ENCODE measurements at places on chromosomes 5 and 9. TPM values are rescaled to one million over a fixed set of nuclear protein-coding genes. Genes with fewer than 3 reads are reported as not detected.

DNA sequence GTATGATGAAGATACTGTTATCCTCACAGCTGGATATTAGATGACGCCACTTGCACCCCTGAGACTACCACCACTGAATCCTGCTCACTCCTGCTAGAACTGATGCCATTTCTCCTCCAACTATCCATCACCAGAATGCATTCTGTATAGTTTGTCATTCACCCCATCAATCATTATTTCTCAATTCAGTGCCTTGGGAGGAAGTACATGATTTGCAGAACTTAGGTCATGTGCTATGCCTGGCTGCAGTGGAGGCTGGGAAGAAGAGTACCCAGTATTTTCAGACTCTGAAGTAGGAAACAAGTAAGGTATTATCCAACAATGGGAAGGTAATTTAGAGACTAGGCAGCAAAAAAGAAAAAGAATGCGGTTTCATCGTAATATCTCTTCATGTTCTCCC, 26.2 kb upstream of the HSD17B4 start:
- no peak overlapping the region for H3K4me3 ChIP-seq
- H3K27ac ChIP-seq = no peak overlapping the region
- H3K4me1 ChIP-seq = peaks cover 9% of the 10 kb centered on the region

DNA sequence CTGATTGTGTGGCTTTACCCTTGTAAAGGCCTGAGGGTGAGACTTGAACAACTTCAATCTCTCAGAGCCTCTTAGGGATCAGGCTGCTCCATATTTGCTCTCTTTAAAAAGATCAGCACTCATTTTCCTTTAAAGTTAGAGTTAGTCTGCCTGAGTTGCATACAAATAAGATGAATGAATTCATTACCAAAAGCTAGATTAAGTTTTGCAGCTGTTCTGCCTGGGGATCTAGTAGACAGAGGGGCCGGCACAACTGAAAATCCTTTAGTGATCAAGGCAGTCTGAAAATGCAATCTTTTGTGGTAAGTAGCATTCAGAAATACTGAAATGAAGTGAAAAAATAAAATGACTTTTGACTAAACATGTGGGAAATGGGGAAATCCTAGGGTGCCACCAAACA, 264.0 kb downstream of the MAN2A1 start:
- H3K4me1 ChIP-seq = no peaks in the 10 kb centered on the region
- no peak overlapping the region for H3K4me3 ChIP-seq
- no peak overlapping the region for H3K27ac ChIP-seq
- DNase-seq = no peak

GRCh38 chr5:167107684-167108083, 1183.8 kb upstream of the WWC1 start:
- H3K27me3 ChIP-seq = no peaks in the 10 kb centered on the region
- peak; percentile 10 for DNase-seq
- H3K4me1 ChIP-seq = no peaks in the 10 kb centered on the region
- H3K4me3 ChIP-seq = no peak overlapping the region

DNA sequence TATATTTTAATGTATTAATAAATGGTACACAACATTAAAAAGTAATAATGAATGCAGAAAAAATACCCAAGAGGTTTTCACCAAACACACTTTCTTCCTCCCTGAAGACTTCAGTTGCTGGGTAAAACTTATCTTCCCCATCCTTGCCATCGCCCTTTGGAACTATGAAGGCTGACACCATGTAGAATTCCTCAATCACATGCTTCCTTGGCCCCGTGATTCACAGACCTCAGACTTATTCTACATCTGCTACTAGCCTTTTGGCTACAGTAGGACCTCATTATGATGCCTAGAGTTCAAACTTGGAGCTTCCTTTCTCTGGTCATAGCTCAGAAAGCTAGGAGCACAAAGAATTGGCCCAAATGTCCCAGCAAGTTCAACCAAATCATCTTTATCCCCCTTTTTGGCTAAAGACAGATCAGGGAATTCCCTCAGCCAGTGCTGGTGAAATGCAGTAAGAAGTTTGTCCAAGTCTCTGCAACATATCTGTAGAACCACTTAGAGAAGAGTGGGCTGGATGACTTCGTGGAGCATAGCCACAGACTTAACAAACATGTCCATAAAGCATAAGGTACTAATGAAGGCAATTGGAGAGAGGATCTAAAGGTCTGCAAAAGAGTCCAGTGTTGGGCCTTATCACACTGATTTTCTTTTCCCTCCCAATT, 253.5 kb downstream of the SEC61B start:
- no peaks in the 10 kb centered on the region for H3K36me3 ChIP-seq
- H3K4me1 ChIP-seq = no peaks in the 10 kb centered on the region
- no peak for DNase-seq
- no peaks in the 10 kb centered on the region for H3K27me3 ChIP-seq

DNA sequence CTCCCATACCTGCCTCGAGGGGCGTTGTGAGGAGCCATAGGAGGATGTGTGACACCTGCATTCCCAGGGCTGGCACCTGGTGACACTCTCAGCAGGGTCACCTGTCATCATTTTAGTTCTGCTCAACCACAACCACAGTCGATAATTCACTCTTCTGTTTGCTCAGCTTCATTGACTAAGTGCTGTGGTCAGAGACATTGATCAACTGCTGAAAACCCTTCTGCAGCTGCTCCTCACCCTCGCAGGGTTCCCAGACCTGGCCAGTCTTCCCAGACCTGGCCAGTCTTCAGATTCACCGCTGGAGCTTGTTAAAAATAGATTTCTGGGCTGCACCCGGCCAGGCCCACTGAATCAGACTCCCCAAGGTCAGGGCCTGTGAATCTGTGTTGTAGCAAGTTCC, 92.8 kb downstream of the MVB12B start:
- no peaks in the 10 kb centered on the region for H3K4me1 ChIP-seq
- H3K27me3 ChIP-seq = no peaks in the 10 kb centered on the region
- no peak for DNase-seq
- H3K4me3 ChIP-seq = no peak overlapping the region
- no peak overlapping the region for H3K27ac ChIP-seq

GRCh38 chr9:133306242-133307204, 29.5 kb downstream of the SURF6 start:
- H3K27me3 ChIP-seq = no peaks in the 10 kb centered on the region
- DNase-seq = no peak
- H3K27ac ChIP-seq = no peak overlapping the region
- no peaks in the 10 kb centered on the region for H3K36me3 ChIP-seq

DNA sequence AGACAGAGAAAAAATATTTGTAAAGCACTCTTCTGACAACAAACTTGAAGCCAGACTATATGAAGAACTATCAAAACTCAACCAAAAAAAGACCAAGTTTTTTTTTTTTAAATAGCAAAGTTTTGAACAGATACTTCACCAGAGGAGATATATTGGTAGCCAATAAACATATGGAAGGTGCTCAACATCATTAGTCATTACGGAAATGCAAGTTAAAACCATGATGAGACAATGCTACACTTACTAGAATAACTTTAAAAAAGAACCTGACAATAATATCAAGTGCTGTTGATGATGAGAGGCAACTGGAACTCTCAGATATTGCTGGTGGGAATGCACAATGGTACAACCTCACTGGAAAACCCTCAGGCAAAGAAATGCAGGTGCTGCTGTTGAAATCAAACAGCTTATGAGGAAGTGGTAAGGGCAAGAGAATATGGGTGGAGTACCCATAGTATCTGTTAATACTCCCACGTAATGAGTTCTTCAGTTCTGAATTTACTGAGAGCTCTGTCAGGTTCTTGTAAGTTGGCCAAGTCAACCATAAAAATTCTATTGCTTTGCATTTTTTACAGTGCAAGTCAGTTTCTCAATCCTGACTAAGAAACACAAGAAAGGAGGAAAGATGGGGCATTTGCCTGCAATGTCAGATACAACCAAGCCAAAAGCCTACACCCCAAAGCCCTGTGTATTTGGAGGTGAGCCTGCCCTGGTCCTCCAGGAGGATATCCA, 87.3 kb upstream of the GNAQ start:
- H3K4me1 ChIP-seq = no peaks in the 10 kb centered on the region
- no peaks in the 10 kb centered on the region for H3K27me3 ChIP-seq
- DNase-seq = no peak
- H3K4me3 ChIP-seq = no peak overlapping the region

DNA sequence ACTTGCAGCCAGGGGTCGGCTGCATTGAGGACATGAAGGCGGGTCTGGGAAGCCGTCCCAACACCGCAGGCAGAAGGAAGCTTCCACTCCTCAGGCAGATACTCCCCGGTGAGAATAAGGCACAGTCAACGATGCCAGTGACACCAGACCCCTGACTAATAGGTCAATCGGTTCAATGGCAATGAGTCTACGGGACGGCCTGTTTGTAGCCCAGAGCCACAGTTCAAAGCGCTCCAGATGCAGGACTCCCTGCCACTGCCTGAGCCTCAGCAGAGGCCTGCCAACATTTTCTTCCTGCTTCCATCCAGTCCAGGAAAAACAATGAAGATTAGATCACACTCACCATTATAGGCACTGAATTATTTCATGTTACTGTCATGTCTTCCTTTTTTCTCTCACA, 84.5 kb upstream of the SIMC1 start:
- H3K4me3 ChIP-seq = no peak overlapping the region
- no peak overlapping the region for H3K27ac ChIP-seq
- H3K36me3 ChIP-seq = no peaks in the 10 kb centered on the region
- no peak for DNase-seq

DNA sequence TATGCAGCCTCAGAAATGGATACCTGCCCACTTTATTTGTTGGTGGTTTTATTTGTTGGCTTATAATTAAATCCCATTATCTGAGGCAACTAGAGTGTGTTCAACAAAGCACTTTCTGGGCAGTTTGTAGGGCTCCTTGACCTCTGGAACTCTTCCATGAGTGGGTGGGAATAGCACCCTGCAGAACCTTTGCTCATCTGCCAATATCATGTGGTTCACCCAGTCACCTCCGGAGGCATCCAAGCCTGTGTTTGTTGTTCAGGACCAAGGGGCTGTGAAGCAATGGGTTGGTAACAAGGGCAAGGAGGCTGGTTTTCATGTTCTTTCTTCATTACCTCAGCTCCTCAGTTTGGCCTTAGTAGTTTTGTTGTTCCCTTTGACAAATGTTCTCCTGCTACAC, 314.0 kb downstream of the NDUFS4 start:
- no peaks in the 10 kb centered on the region for H3K4me1 ChIP-seq
- H3K36me3 ChIP-seq = no peaks in the 10 kb centered on the region
- H3K27me3 ChIP-seq = no peaks in the 10 kb centered on the region
- no peak overlapping the region for H3K27ac ChIP-seq

DNA sequence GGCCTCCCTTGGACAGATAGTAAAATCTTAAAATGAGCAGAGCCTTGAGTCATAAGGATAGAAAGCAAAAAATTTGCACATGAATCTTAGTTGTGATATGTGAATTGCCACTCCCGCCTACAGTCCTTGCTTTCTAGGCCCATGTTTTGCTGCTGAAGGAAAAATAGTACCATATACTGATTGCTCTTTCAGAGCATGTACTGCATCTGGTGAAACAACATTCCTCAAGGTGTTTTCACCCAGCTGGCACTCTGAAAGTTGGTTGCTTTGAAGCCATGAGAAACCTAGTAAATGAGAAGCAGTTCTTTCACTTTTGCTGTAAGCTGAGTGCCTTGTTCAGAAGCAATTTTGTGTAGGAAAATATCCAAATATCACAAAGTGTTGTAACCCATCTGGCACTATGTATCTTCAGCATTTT, 10.3 kb downstream of the CDC37L1 start:
- H3K27ac ChIP-seq = no peak overlapping the region
- no peaks in the 10 kb centered on the region for H3K27me3 ChIP-seq
- H3K4me1 ChIP-seq = no peaks in the 10 kb centered on the region
- H3K36me3 ChIP-seq = no peaks in the 10 kb centered on the region
- H3K4me3 ChIP-seq = no peak overlapping the region
- DNase-seq = no peak

GRCh38 chr9:89891591-89892304, 286.9 kb downstream of the GADD45G start:
- DNase-seq = no peak
- H3K4me3 ChIP-seq = no peak overlapping the region
- peaks cover 4% of the 10 kb centered on the region for H3K4me1 ChIP-seq
- no peaks in the 10 kb centered on the region for H3K27me3 ChIP-seq

GRCh38 chr9:108087781-108088180, 598.2 kb upstream of the KLF4 start:
- H3K4me3 ChIP-seq = no peak overlapping the region
- H3K27ac ChIP-seq = no peak overlapping the region

DNA sequence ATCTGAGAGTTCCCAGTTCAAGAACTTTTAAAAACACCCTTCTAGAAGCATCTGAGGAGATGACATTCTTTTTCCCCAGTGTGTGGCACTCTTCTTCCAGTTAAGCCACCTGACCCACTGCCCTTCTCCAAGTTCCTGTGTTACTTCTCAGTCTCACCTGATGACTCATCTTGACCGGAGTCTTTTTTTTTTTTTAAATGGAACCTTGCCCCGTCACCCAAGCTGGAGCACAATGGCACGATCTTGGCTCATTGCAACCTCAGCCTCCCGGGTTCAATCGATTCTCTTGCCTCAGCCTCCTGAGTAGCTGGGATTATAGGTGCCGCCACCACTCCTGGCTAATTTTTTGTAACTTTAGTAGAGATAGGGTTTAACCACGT, 224.1 kb upstream of the DAB2 start:
- H3K4me1 ChIP-seq = no peaks in the 10 kb centered on the region
- no peaks in the 10 kb centered on the region for H3K27me3 ChIP-seq
- H3K27ac ChIP-seq = no peak overlapping the region

- no peaks in the 10 kb centered on the region for H3K4me1 ChIP-seq
- no peak overlapping the region for H3K27ac ChIP-seq
- H3K4me3 ChIP-seq = no peak overlapping the region
- no peaks in the 10 kb centered on the region for H3K27me3 ChIP-seq
- H3K36me3 ChIP-seq = no peaks in the 10 kb centered on the region
These were observed 35.1 kb downstream of the KCNIP1 start for GRCh38 chr5:170538696-170539586.

- no peaks in the 10 kb centered on the region for H3K27me3 ChIP-seq
- H3K4me3 ChIP-seq = no peak overlapping the region
- peak overlapping the region; percentile 18 for H3K27ac ChIP-seq
- H3K36me3 ChIP-seq = no peaks in the 10 kb centered on the region
These were observed 41.1 kb upstream of the ERCC6L2 start for GRCh38 chr9:95834281-95834907.

DNA sequence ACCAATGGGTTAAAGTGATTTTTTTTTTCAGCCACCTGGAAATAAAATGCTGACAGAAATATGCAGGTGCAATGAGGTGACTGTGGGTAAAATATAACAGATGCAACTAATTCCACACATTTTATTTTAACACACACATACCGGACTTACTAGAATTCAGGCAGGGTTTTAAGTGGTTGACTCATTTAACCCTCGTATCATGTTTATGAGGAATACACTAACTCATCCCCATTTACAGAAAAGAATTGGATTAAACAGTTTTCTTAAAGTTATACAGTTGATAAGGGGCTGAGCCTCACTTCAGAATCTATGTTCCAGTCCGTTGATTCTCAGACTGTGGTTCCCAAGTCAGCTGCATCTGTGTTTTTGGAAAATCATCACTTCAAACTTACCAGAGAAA, 207.5 kb downstream of the CHSY3 start:
- peaks cover 19% of the 10 kb centered on the region for H3K4me1 ChIP-seq
- DNase-seq = no peak
- no peaks in the 10 kb centered on the region for H3K27me3 ChIP-seq
- no peak overlapping the region for H3K4me3 ChIP-seq
- no peak overlapping the region for H3K27ac ChIP-seq

- no peak overlapping the region for H3K27ac ChIP-seq
- no peak overlapping the region for H3K4me3 ChIP-seq
These were observed 72.2 kb upstream of the HMHB1 start for GRCh38 chr5:143739746-143740145.

Gene NANS
- total RNA-seq = 65.5 TPM

Gene CEP72
- 7.6 TPM for total RNA-seq

Gene SLC9A3
- 7.4 TPM for total RNA-seq

Gene IFNA1
- total RNA-seq = not detected
